Effector memory CD8-positive, alpha-beta T cell (primary cell): ENCODE measurements at places on chromosomes 12 and 14.

DNA sequence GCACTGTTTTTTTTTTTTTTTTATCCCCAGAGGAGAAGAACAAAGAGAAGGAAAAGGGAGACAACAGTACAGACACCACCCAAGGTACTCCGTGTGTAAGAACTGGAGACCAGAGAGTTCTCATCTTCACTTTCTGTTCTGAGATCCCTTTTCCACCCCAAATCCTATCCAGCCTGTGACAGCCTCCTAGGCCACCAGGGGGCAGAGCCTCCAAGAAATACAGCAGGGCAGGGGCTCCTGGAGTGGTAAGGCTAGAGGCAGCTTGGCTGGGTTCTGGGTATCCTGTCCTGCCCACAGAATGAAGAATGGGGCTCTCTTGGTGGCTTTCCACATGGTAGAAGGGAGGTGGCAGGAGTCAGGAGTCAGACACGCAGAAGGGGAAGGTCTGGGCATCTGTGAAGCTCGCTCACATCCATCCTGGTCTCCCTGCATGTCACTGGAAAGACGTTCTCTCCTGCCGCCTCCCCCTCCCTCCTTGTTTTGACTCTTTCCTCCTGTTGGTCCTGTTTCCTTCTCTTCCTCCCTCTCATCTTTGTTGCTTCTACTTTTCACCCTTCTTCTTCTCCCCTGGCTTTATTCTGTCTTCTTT, 12.0 kb downstream of the CLSTN3 start:
- DNase-seq, result peak; percentile 53

- no peak for DNase-seq
These were observed 50.9 kb downstream of the SLC4A8 start for GRCh38 chr12:51475543-51475942.

GRCh38 chr12:104360983-104361707, 57.6 kb downstream of the EID3 start:
- DNase-seq, result no peak

- no peak for DNase-seq
These were observed 1.3 kb downstream of the BBS10 start for GRCh38 chr12:76346798-76347420.

DNA sequence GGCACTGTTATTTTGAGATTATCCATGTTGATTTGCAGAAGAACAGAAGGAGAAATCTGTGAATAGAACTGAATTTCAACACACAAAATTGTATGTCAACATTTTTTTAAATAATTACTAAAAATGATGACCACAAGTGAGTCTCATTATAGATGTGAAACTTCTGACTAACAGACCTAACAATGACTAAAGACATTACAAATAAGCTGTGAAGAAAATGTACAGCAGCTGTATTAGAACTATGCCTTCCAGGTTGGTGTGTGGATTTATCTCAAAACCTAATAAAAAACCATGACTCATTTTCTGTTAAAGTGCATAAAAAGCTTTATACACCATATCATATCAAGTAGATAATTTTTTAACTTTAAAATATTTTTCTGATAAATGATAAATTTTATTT, 22.5 kb upstream of the FOXG1 start:
- DNase-seq, result no peak

GRCh38 chr14:85909581-85909980, 379.6 kb downstream of the FLRT2 start:
- DNase-seq, result no peak

DNA sequence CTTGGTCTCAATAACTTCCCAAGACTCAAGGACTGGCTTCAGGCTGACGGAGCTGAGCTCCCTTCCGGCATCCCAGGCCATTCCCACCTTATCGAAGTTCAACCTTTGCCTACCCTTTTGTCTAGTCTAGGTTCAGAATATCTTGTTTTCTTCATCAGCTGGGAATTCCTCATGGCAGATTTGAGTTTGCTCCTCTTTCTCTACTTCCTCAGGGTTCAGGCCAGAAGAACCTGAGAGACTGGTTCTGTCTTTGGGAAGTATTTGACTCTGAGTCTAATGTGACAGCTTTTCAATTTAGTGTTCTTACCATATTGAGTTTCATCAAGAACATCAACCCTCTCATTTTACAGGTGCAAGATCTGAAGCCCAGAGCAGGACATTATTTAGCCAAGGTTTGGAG, 2.1 kb downstream of the BIN2 start:
- DNase-seq, result no peak

- DNase-seq, result no peak
These were observed 64.3 kb downstream of the DAD1 start for GRCh38 chr14:22524784-22525161.

GRCh38 chr14:89681086-89682018, 264.3 kb upstream of the FOXN3 start:
- DNase-seq, result no peak

DNA sequence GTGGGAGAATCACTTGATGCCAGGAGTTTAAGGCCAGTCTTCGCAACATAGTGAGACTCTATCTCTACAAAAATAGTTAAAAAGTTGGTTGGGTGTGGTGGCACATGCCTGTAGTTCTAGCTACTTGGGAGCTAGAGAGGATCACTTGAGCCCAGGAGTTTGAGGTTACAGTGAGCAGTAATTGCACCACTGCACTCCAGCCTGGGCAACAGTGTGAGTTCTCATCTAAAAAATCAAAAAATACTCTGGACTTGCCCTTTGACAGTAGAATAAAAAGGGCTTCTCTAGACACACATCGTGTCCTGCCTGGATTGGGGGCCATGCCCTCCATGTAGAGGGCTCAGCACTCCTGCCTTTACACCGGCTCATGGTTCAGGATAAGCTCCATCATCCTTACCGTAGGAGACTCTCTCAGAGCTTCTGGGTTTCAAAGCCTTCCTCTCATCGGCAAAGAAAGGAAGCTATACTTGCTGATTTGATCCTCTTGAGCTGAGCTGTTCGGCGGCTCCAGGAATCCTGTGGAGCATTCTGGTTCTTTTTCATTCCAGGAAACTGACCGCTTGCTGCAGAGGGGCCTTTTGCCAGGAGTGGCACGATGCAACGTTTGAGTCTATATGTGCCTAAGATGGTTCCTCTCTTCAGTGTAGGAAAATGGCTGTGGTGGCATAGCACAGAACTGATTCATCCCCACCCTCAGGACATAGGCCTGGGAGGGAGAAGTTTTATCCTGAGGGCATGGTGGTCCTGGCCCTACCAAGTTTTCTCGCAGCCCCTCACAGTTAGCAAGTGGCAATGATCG, 29.6 kb downstream of the FLVCR2 start:
- DNase-seq, result no peak

DNA sequence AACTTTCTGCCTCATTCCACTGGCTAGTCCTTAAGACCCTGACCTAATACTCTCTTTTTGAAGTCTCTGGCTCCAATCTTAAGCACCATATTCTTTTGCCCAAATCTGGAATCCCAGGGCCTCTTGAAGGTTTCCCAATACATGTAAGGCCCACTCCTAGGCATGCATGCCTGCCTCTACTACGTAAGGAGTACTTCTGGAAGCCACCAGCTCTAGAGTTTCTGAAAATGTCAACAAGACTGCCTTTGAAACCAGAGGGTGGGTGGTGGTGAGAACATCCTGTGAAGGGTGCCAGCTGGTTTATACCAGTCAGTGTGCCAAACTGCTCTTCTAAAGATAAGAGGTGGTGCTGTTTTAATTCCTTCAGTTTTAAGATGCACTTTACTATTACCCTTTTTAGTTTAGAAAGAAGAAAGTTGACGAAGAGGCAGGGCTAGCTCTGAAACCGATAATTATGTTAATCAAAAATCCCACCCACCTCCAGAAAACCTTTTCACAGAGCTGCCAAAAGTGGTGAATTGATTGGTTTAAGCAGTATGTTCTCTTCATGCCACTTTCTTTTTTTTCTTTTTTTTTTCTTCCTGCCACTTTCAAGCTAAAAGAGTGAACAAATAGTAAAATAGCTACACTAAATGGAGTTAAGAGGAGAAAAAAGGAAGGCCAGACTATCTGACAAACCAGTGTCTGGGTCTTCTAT, 8.7 kb upstream of the WDR89 start:
- peak; percentile 37 for DNase-seq

GRCh38 chr14:30521899-30522736, 36.8 kb upstream of the G2E3 start:
- DNase-seq, result no peak

GRCh38 chr12:11885261-11886038, 185.3 kb upstream of the BCL2L14 start:
- no peak for DNase-seq

DNA sequence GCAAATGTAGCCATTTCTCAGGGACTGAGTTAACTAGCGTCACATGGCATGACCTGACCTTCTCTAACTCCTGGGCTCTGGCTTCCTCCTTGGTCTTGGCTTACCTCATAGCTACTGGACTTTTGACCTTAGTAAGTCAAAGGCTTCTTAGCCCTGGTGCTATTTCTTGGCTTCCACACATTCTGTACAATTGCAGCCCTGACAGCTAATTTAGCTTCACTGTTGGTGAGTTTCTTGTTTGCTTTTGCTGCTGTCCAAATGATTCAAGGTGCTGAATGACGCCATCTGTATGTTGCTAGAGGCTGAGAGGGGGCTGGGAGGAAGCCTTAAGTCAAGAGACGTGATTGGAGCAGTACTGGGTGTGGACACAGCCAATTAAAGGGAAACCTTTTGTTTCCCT, 202.7 kb downstream of the PRKD1 start:
- no peak for DNase-seq

DNA sequence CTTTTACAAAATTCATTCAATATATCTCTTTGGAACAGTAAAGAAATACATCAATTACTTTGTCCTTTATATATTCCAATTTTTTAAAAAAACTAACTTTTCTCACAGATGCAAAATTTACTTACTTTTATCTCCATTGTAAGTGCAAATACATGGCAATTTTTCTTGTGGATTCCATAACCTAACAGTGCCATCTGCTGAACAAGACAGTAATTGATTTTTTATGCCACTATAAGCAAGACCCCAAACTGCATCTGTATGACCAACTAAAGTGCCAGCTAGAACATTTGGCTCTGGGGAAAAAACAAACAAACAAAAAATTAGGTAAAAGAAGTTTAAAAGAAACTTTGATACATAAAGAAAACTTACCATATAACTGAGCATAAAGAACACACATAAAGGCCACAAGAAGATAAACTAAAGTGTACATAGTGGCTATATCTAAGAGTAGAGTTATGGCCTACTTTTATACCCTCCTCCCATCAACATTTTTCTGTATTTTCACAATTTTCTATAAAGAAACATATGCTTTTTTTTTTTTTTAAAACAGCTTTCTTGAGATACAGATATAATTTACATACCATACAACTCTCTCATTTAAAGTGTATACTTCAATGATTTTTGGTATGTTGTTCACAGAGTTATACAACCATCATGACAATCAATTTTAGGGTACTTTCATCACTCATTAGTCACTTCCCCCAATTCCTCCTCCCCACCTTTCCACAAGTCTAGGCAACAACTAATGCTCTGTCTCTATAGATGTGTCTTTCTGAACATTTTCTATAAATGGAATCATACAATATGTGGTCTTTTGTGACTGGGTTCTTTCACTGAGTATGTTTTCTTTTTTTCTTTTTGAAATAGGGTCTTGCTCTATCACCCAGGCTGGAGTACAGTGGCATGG, 32.6 kb downstream of the COCH start:
- DNase-seq, result no peak

GRCh38 chr14:67536087-67536486, 3.0 kb downstream of the PLEKHH1 start:
- no peak for DNase-seq
